ENCODE measurements at places on chromosomes 6 and 20.

GRCh38 chr6:157885211-157885788 is 62.3 kb downstream of the SNX9 start:
- peak; percentile 29 for DNase-seq

- DNase-seq = no peak
Measured at GRCh38 chr6:110614106-110614505, 137.7 kb upstream of the SLC22A16 start.

- DNase-seq = no peak
Measured at GRCh38 chr6:25302677-25303128, 23.5 kb downstream of the CARMIL1 start.

- DNase-seq = no peak
Measured at GRCh38 chr6:15344831-15345230, 99.0 kb downstream of the JARID2 start.

DNA sequence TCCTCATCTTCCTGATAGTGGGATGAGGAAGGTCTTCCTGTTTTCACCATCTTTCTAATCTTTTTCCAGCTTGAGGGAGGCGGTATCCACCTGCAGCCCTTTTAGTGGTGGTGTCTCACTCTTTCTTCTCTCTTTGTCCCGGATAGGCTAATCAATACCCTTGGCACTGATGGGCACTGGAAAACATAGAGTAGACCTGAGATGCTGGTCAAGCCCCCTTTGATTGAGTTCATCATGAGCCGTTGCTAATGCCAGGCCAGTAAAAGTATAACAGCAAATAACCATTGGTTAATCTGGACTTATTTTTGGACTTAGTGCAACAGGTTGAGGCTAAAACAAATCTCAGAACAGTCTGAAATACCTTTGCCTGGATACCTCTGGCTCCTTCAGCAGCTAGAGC is 21.8 kb upstream of the PRND start:
- DNase-seq = no peak

- no peak for DNase-seq
Measured at GRCh38 chr6:149476789-149477455, 7.9 kb downstream of the ZC3H12D start.

DNA sequence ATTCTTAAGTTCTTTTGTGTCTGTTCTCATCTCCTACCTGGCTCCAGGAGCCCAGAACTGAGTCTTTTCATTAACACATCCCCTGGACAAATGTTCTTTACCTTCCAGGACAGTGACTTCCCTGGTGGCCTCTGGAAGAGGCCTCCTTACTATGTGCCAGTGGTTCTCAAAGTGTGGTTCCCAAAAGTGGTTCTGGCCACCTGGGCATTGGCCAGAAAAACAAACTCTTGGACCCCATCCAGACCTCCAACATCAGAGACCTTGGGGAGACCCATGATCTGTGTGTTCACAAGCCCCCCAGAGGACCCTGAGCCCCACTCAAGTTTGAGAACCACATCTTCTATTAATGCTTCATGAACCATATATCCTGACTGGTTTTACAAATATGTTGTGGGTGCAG is 7.2 kb upstream of the VSX1 start:
- DNase-seq = no peak

- no peak for DNase-seq
Measured at GRCh38 chr20:20849161-20849560, 136.7 kb upstream of the RALGAPA2 start.

GRCh38 chr6:159110013-159110412 is 59.2 kb upstream of the FNDC1 start:
- DNase-seq = no peak

DNA sequence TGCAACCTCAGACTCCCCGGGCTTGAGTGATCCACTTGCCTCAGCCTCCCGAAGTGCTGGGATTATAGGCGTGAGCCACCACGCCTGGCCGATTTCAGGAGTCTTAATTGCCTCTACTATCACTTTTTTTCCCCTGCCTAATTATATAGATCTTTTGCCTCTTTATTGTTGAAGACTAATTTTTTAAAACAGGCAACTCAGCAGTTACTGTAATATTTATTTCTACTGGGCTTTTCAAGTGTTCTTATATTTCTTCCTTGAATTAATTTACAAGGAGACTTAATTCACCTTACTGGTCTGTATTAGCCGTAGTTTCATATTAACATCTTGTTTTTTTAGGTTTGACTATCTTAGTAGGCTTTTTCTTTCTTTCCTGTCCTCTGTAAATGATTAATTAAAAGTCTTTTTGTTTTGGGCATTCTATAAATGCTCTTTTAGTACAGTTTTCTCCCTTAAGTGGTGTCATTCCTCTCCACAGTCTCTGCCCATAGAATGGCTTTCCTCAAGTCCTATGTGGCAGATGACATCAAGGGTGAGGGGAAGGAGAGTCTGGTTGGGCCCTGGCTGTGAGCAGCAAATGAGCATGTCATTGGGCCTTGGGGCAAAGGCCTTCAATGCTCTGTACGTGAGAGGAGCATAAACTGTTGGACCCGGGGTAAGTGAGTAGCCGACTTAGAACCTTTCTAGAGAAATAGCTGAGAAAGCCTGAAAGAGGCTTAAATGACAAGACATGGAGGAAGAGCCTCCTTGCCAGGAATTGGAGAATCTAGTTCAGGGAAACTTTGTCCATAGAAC is 36.0 kb downstream of the ANKS1A start:
- no peak for DNase-seq

- DNase-seq = no peak
Measured at GRCh38 chr6:160218810-160219209, 39.8 kb downstream of the SLC22A2 start.

DNA sequence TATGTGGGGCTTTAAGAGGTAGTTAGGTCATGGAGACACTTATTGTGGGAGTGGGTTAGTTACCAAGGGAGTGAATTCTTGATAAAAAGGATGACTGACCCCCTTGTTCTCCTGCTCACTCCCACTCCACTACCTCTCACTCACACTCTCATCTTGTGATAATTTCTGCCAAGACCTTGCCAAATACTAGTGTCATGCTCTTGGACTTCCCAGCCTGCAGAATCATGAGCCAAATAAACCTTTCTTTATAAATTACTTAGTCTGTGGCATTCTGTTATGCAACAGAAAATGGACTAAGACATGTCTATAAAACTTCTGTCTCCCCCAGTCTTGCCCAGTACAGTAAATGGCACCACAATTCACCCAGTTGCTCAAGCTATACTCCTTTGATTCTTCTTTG is 93.3 kb downstream of the COL21A1 start:
- DNase-seq = no peak

GRCh38 chr6:157203312-157203744 is 120.0 kb downstream of the TMEM242 start:
- no peak for DNase-seq

DNA sequence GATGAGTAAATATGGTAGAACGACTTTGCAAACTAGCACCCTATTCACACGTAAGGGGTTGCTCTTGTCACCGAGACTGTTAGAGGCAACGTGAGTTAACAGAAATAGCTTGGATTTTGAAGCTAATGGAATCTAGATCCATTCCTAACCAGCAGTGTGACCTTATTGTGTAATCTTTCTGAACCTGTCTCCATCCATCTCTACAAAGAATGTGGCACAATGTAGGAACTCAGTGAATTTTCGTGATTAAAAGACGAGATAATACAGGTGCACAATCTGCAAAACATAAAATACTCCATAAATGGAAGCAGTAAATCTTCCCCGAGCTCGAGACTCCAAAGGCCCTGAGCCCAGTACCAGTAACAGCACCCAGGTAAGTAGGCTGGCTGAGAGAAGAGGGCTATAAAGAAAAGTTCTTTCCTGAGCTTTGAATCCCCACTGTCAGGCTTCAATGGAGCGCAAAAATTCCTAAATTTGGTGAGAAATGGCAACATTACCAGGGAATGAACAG is 801 bp upstream of the KIFC1 start:
- DNase-seq = no peak

DNA sequence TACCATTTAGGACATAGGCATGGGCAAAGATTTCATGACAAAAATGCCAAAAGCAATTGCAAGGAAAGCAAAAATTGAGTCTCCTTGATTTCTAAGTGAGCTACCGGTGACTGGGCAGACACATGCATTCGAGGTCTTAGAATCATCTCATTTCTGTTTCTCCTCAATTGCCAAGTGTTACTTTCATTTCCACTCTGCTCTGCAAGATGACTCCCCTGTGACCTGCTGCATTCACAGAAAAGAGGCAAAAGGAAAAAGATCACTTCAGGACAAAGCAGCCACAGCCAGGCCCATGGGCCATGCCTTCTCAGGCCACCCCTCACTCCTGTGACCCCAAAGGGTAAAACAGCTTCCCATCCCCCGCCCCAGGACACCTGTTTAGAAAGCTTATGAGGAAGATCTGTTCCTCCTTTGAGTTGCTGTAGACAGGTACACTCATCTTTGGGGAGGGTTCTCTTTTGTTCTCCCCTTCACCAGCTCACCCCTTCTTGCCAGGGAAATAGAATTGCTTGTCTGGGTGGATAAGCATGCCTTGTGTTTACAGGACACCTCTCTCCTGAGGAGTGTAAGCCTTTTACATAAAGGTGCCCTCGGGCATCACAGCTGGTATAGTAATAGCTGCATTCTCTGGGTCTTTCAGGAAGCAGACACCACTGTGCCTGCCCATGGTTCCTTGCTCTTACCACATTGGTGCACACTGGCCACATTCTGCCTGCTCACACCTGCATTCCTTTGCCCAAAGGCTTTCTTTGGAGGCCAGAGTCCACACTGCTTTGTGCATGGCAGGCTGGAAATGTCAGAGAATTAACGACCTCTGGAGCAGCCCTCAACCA is 105.0 kb downstream of the SLC24A3 start:
- no peak for DNase-seq

Measured in stimulated activated CD4-positive, alpha-beta T cell treated with anti-CD3 and anti-CD28 coated beads, Interleukin-15, amount 100 ng/mL, for 1 hour (primary cell).